ENCODE measurements at places on chromosomes 2 and 18. TPM values are rescaled to one million over a fixed set of nuclear protein-coding genes. Genes with fewer than 3 reads are reported as not detected.

- H3K27ac ChIP-seq: no peak overlapping the region
- no peak for DNase-seq
- H3K36me3 ChIP-seq: no peaks in the 10 kb centered on the region
- H3K27me3 ChIP-seq: no peaks in the 10 kb centered on the region
- H3K4me3 ChIP-seq: no peak overlapping the region
Measured at GRCh38 chr2:151842830-151843690, 14.8 kb upstream of the ARL5A start.

The ABCG8 gene
- total RNA-seq: not detected

DNA sequence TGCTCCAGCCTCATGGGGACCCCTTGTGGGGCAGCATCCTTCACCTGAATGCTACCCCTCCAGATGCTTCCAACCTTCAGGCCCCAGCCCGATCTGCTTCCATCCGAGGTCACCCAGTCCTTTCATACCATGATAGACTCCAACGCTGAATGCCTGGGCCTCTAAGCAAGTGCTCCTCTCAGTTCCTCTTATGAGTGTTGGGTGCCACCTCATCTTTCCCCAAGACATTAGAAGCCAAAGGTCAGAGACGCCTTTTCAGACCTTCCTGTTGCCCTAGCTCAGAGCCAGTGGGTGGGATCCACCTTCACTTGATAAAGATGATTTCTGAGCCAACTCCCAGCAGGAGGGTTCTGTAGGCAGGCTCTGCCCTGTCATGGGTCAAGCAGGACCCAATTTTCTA, 174.5 kb upstream of the MGAT5 start:
- no peak for DNase-seq
- H3K36me3 ChIP-seq: no peaks in the 10 kb centered on the region
- no peak overlapping the region for H3K4me3 ChIP-seq
- H3K27me3 ChIP-seq: no peaks in the 10 kb centered on the region

DNA sequence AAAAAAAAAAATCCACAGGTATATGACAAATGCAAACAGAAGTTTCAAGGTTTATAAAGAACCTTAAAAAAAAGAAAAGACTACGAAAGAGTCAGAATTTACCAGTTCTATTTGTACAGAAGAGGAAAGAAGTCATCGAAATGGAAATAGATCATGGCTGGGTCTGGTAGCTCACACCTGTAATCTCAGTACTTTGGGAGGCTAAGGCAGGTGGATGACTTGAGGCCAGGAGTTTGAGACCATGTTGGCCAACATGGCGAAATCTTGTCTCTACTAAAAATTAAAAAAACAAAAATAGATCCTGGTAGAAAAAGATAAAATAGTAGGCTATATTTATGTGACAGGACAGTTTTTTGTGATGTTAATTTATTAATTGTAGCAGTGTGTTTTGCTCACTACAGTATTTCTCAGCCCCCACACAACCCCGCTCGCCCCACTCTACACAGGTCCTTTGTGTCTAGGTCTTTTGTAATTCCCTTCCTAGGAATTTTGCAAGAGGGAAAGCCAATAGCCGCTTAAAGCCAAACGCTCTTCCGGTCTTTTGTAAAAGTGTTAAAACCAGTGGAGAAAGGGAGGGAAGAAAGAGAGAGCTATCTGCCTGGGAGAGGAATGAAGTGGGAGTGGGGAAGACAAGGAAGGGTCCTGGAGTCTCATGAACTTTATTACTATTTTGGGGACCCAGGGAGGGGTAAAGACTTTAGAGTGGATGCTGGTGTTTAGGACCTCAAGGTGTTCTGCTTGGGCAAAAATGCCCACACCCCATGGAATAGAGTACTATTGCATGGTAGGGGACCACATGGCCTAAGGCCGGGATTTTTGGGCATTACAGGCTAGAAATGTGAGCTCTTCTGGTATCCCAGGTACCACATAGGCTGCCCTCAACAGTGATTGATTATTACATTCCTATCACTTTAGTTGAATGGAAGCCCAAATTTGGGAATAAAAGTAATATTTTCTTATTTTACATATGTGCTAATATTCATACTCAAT, 59.4 kb upstream of the XPO1 start:
- H3K36me3 ChIP-seq: no peaks in the 10 kb centered on the region
- H3K27ac ChIP-seq: no peak overlapping the region
- peaks cover 12% of the 10 kb centered on the region for H3K4me1 ChIP-seq

GRCh38 chr2:126496493-126496892, 159.5 kb upstream of the GYPC start:
- H3K4me3 ChIP-seq: no peak overlapping the region
- no peaks in the 10 kb centered on the region for H3K36me3 ChIP-seq
- H3K27ac ChIP-seq: no peak overlapping the region
- no peaks in the 10 kb centered on the region for H3K4me1 ChIP-seq

The ACMSD gene
- total RNA-seq: not detected

The KIAA2012 gene
- not detected for total RNA-seq

The FASTKD2 gene
- total RNA-seq: 39.0 TPM

DNA sequence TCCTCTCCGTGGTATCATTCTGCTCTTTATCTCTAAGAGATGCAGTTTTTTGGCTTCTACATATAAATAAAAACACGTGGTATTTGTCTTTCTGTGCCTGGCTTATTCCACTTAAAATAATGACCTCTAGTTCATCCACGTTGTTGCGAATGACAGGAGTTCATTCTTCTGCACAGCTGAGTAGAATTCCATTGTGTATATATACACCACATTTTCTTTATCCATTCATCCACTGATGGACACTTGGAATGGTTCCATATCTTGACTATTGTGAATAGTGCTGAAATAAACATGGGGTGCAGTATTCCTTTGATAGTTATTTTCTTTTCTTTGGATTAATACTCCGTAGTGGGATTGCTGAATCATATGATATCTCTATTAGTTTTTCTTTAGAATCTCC, 262.3 kb downstream of the SOX11 start:
- no peaks in the 10 kb centered on the region for H3K36me3 ChIP-seq
- H3K4me3 ChIP-seq: no peak overlapping the region
- H3K27ac ChIP-seq: no peak overlapping the region
- no peaks in the 10 kb centered on the region for H3K27me3 ChIP-seq
- no peaks in the 10 kb centered on the region for H3K4me1 ChIP-seq

The MIB1 gene
- total RNA-seq: 112 TPM

DNA sequence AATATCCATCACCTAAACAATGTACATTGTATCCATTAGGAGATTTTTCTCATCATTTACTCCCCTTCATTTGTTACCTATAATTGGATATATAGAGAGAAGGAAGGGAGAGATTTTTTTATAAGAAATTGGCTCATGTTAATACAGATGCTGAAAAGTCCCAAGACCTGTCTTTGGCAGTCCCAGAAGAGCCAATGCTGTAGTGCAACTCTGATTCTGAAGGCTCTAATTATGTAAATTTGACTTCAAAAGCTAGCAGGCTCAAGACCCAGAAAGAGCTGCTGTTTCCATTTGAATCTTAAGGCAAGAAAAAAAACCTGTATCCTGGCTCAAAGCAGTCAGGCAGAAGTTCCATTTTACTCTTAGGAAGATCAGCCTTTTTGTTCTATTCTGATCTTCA, 1245.5 kb upstream of the FAM98A start:
- no peak overlapping the region for H3K27ac ChIP-seq
- H3K4me3 ChIP-seq: no peak overlapping the region
- DNase-seq: peak; percentile 36
- peaks cover 17% of the 10 kb centered on the region for H3K4me1 ChIP-seq
- H3K27me3 ChIP-seq: no peaks in the 10 kb centered on the region

The SANBR gene
- 47.3 TPM for total RNA-seq

The CHRNG gene
- total RNA-seq: not detected

The EVX2 gene
- total RNA-seq: not detected

The CRYGD gene
- not detected for total RNA-seq

DNA sequence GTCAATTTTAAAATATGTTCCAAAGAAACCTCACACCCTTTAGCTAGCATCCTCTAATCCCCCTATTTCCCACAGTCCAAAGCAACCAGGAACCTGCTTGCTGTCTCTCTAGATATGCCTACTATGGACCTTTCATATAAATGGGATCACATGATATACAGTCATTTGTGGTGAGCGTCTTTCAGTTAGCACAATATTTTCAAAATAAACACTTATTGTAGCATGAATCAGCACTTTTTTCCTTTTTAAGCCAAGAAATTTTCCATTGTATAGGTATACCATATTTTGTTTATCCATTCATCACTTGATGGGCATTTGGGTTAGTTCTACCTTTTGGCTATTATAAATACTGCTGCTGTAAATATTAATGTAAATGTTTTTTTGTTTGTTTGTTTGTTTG, 223.0 kb upstream of the DOK6 start:
- no peaks in the 10 kb centered on the region for H3K27me3 ChIP-seq
- no peak overlapping the region for H3K4me3 ChIP-seq
- no peaks in the 10 kb centered on the region for H3K36me3 ChIP-seq

GRCh38 chr2:209685963-209686362, 85.7 kb upstream of the UNC80 start:
- no peak overlapping the region for H3K4me3 ChIP-seq
- H3K4me1 ChIP-seq: peaks cover 37% of the 10 kb centered on the region
- H3K36me3 ChIP-seq: no peaks in the 10 kb centered on the region

DNA sequence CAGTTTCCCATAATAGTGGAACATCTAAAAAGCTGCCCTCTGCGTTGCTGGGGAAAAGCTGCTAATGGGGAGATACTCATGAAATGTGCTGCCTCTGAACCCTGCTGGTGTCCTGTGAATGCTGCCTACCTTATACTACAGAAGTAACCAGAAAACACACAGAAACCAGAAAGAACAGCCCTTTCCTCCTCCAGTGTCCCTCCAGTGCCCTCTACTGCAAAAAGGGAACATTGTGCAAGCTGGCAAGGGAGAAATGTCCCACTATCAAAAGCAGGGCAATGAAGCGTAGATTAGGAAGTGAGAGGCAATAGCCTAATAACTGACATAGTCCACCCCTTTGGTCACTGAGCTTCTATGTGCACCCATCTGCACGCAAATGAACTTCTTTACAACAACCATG, 162.7 kb upstream of the ETAA1 start:
- no peaks in the 10 kb centered on the region for H3K36me3 ChIP-seq
- peak; percentile 63 for DNase-seq
- H3K4me1 ChIP-seq: no peaks in the 10 kb centered on the region
- no peaks in the 10 kb centered on the region for H3K27me3 ChIP-seq
- no peak overlapping the region for H3K27ac ChIP-seq

DNA sequence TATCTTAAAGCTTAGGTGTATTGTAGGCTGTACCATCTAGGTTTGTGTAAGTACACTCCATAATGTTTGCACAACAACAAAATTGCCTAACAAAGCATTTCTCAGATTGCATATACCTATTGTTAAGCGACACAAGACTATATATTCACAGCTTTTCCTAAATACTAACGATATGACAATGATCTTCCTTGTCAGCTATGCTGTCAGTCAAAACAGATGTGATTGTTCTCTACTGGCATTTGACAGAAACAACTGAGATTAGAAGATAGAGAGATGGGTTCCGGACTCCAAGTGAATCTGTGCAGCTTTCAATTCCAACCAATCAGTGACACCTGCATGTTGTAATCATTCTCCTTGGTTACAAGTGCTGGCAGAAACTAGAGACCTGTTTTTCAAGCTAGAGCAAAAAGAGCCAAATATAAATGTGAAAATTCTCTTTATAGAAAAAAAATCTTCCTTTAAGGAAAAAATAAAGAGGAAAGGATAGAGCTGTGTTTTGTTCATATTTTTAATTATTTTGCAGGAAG, 1232.3 kb upstream of the SLC39A10 start:
- no peak overlapping the region for H3K4me3 ChIP-seq
- no peaks in the 10 kb centered on the region for H3K4me1 ChIP-seq
- H3K27me3 ChIP-seq: no peaks in the 10 kb centered on the region
- no peak for DNase-seq
- no peak overlapping the region for H3K27ac ChIP-seq
- H3K36me3 ChIP-seq: no peaks in the 10 kb centered on the region

DNA sequence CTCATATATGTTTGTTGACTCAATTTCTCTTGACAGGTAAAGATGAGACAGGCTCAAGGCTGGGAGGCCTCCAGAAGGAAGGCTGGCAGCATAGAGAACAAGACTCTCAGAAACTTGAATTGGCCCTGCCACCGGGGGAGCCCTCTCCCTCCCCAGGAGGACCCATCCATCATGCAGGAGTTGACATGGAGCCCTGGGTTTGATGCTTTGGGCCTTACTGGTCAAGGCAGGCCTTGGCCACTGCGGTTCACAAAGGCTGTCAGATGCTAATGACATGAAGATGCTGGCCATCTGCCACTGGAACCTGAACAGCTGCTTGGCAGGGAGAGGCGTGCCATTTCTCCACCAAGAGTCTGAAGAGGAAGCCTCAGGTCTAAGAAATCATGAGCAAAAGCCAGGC, 193.6 kb downstream of the MTCL1 start:
- H3K4me1 ChIP-seq: no peaks in the 10 kb centered on the region
- DNase-seq: no peak
- no peaks in the 10 kb centered on the region for H3K27me3 ChIP-seq
- H3K27ac ChIP-seq: no peak overlapping the region
- H3K36me3 ChIP-seq: no peaks in the 10 kb centered on the region

DNA sequence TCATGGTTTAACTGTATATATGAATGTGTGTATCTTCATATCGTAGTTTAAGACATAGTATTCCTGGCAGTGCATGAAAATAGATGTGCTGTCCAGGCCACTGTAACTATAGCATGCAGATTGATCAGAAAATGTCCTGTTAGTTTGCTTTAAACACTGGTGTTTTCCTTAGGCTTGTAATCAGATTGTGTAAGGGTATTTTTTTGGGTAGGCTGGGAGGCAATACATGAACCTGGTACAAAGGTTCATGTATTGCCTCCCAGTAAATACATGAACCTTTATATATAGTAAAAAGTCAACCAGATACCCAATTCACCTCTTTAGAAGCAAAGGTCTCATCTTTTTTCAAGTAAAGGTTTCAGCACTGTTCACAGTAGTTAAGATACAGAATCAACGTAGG, 1.6 kb downstream of the COQ10B start:
- H3K27ac ChIP-seq: no peak overlapping the region
- peaks cover 11% of the 10 kb centered on the region for H3K4me1 ChIP-seq
- no peaks in the 10 kb centered on the region for H3K27me3 ChIP-seq
- no peaks in the 10 kb centered on the region for H3K36me3 ChIP-seq

The LINC00305 gene
- not detected for total RNA-seq

DNA sequence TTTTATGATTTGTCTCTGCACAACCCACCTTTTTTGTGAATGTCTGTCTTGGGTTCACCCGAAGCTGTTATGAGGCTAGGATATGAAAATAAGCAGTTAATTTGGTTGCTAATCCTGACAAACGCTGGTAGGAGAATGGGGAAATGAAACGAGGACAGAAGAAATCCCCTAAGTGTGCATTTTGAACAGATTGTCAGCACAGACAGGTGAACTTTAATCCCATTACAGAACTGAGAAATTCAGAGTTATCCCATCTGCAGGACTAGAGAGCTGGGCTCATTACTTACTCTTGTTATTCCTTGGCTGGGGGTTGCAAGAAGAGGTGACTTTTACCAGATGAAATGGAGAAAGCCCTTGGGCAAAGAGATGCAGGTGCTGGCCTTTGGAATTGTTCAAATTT, 123.3 kb upstream of the NYAP2 start:
- H3K4me3 ChIP-seq: no peak overlapping the region
- no peaks in the 10 kb centered on the region for H3K27me3 ChIP-seq
- no peak for DNase-seq
- H3K4me1 ChIP-seq: no peaks in the 10 kb centered on the region

- no peak overlapping the region for H3K4me3 ChIP-seq
- H3K27ac ChIP-seq: no peak overlapping the region
- no peaks in the 10 kb centered on the region for H3K36me3 ChIP-seq
Measured at GRCh38 chr2:111535404-111535803, 348.6 kb downstream of the ANAPC1 start.

The EVA1A gene
- 2.8 TPM for total RNA-seq

GRCh38 chr18:51821610-51822009, 518.4 kb upstream of the DCC start:
- no peaks in the 10 kb centered on the region for H3K36me3 ChIP-seq
- H3K27ac ChIP-seq: no peak overlapping the region
- H3K4me3 ChIP-seq: no peak overlapping the region
- no peaks in the 10 kb centered on the region for H3K27me3 ChIP-seq
- no peaks in the 10 kb centered on the region for H3K4me1 ChIP-seq

All from neural progenitor cell (in vitro differentiated cells).